HCT116 (cell line): ENCODE measurements at places on chromosomes 7 and 10.

GRCh38 chr10:102624751-102625645 lies 19.3 kb upstream of the TRIM8 start:
- DNase-seq, result no peak

DNA sequence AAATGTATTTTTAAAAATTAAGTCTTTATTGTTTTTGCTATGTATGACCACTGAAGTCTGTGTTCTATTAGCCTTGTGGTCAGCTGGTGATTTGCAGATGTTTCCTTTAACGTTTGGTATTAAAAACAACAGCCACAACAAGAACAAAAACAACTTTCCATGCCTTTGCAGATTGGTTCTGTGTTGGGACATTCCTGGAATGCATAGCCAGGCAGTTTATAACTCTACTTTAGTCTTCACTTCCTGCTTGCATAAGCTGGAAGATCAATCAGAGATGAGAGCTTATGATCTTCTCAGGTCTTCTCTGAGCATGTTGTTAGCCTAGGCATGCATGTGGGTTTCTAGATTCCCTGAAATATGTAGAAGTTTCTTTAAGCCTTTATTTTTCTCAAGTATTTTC lies 58.9 kb upstream of the SEMA3C start:
- no peak for DNase-seq

GRCh38 chr10:87860156-87860795 lies 3.1 kb downstream of the KLLN start:
- no peak for DNase-seq

DNA sequence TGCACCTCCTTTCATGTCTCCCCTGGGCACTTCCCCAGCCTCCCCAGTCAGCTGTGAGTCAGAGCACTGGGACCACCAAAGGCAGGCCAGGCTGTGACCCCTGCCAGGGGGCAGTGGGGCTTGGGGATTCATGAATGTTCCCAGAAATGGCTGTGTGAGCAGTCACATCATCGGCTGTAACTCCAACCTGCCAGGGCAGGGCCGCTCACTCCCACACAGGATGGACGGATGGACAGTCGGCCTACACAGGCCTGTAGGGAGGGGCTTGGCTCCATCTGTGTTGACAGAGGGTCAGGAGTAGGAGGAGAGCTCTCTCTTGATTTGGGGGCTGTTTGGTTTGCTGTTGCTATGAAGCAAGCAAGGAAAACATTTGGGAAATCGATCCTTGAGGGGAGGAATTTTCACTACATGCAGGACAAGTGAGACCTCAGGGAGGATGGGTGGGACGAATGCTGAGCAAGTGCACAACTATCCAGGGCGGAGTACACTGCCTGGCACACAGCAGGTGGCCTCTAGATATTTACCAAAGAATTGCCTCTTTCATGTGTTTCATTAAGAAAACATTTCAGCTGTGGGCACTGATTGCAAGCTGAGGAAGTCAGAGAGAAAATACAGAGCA lies 2.9 kb upstream of the IGFBP1 start:
- peak; percentile 16 for DNase-seq

DNA sequence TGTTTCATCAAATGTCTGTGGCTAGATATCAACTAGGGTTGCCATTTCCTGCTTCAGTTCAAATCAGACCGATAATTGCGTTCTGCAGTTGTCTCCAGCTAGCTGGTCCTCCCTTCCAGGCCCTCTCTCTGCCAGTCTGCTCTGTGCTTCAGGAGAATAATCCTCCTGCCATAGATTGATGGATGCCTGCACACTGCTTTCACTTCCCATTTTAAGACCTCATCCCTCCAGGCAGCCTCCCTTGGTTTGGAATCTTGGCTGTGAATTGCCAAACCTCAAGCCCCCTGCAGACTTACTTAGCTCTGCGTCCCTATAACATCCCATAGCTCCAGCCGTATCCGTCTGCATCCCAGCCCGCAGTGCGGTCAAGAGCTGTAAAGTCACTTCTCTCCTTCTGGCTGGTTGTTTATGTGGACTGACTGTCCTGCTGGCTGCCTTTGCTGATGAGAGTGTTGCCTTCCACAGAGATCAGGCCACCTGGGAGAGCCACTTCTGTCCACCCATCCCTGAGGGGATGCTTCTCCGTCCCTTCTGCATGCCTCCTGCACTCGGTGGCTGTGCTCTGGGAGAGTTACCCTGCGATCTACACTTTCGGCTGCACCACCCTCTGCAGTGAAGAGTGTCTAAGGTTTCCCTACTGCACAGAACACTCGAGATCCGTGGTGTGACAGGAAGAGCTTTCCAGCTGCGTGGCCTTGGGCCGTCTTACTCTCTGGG lies 22.4 kb upstream of the KLF6 start:
- DNase-seq, result no peak

- DNase-seq, result no peak
These were observed 2.8 kb downstream of the TRIL start for GRCh38 chr7:28955356-28955717.

DNA sequence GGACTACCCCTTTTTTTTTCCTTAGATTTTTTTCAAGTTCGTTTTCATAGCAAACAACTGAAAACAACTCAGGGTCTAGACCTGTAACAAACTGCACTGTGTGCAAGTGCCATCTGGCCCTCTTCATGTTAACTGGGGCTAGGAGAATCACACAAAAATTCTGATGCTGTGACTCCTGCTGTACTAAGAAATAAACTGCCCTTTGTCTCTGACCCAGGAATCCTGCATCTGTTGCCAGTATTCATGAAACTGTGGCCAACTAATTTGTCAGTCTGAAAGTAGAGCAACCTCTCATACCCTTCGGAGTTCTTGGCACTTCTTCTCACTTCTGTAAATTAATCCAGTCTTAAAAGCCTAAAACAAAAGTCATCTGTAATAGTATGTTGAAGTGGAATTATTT lies 218.4 kb upstream of the PCDH15 start:
- no peak for DNase-seq

DNA sequence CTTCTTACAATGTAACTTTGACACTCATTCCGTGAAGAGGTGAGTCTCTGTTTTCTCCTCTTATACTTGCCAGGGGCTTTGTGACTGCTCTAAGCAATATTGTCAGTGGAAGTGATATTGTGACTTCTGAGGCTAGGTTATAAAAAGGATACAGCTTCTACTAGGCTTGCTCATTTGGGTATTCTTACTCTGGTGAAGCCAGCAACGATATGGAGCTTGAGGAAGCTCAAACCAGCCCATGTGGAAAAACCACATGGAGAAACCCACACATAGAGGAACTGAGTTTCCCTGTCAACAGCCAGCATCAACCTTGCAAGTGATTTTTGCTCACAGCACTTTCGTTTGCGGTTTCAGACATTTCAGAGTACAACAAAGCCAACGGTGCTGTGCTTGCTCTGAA lies 149.6 kb upstream of the SEMA3E start:
- DNase-seq, result no peak

DNA sequence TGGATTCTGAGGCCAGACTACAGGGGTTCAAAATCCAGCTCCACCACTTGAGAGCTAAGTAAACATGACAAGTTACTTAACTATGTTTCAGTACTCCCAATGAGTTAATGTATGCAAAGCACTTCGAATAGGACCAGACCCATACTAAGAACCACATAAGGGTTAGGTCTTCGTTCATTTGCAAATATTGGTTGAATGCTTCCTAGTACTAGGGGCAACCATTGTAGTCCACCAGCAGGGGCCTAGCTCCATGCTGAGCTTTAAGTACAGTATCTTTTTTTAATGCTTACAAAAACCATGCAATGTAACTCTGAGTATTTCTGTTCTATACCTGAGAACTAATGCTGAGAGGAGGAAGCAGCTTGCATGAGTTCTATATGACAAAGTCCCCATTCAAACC lies 80.4 kb upstream of the PDE1C start:
- no peak for DNase-seq

DNA sequence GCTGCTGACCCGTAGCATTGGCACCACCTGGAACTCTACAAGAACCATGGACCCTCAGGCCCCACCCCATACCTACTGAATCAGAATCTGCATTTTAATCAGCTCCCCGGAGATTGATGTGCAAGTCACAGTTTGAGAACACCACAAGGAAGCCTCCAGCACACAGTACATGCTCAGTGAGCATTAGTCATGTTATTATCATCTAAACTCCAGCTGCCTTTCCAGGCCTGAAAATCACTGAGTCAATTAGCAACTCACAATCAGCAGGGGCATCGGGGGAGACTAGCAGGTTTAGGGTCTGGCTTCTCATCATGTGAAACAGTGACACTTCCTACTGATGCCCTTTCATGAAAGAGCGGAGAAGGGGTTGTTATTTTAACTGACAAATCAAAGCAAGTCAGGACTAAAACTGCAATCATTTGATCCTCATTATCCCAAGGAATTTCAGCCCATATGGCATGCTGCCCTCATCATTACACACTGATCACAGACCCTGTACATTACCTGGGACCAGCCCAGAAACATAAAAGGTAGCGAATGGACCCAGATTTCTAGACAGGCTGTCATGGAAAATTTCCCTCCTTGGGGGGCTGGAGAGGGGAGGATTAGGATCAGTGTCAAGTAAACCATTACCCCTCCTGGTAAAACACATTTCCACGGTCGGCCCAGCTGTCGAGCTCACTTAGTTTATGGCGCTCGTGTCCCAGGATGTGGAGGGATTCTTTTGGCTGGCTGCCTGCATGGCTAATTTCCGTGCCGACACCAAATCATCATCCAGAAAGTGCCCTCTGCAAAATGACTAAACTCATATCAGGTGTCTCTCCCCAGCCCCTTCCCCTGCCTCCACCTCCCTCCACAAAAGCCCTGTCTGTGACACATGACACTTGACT lies 122.8 kb downstream of the PRLHR start:
- no peak for DNase-seq

DNA sequence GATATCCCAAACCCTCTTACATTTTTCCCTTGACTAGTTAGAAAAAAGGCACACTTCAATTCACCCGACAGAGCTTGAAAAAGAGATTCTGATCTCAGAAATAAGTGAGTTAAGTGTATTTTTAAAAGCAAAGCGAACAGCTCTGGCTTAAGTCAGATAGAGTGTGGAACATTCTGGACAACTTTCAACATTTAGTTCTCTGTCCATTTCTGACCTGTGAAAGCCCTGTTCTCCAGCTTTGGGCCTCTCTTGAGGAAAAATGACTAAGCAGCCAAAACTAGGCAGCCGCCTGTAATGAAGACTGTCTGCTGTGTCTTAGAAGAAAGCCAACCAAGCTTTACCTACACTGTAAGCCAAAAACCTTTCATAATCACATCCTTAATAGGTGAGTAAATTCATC lies 50.5 kb downstream of the CDK6 start:
- no peak for DNase-seq

DNA sequence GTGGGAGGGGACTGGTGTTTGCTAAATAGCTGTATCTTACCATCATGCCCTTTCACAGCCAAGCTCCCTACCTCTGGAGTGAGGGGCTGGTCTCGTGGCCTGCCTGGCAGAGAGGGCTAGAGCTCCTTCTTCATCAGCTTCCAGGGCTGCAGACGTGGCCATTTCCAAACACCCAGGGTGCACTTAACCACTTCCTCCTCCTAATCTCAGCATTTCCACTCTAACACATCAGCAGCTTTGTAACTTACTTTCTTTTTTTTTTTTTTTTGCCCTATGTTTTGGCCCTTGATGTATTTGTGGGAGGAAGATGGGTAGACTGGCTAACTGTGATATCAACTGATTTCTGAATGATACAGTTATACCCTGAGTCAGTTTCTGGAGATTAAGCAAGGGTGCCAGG lies 27.4 kb downstream of the LRRC4 start:
- DNase-seq, result no peak

DNA sequence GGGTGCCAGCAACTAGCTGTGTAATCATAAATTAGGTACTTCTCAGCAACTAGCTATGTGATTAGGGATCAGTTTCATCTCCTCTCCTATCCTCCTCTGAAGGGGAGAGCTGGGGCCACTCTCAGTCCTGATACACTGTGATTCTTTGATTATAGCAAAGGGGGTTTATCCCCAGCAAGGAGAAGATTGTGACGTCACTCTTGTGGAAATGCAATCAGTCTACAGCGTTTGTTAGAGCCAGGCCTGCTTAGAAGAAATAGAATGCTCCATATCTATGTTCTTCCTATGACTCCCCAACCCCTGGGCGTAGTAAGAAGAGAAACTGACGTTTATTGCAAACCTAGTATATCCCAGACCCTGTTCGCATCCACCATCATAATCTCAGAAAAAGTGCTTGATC lies 308.2 kb downstream of the GFRA1 start:
- DNase-seq, result no peak

DNA sequence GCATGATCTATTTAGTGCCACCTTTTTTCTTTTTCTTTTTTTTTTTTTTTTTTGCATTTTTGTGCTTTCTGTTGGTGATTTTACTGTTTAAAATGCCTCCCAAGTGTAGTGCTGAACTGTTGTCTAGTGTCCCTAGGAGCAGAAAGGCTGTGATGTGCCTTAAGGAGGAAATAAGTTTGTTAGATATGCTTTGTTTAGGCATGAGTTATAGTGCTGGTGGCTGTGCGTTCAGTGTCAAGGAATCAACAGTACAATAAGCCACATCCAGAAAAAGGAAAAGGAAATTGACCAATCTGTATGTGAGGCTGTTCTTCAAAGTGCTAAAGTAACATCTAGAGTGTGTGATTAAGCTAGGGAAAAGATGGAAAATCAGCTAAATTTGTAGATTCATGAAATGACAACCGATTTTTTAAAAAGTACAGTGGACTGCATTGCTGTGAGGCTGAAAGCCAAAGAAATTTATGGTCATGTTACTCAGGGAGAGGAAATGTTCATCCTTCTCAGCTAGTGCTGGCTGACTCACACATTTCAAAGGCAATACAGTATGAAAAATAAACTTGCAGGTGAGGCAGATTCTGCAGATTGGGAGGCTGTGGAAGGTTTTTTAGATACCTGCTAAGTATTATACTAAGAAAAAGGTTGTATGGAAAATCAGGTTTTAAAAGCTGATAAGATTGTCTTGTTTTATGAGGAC lies 122.7 kb upstream of the ADCY1 start:
- no peak for DNase-seq

- no peak for DNase-seq
These were observed 1.1 kb upstream of the GALNTL5 start for GRCh38 chr7:151954866-151955820.

DNA sequence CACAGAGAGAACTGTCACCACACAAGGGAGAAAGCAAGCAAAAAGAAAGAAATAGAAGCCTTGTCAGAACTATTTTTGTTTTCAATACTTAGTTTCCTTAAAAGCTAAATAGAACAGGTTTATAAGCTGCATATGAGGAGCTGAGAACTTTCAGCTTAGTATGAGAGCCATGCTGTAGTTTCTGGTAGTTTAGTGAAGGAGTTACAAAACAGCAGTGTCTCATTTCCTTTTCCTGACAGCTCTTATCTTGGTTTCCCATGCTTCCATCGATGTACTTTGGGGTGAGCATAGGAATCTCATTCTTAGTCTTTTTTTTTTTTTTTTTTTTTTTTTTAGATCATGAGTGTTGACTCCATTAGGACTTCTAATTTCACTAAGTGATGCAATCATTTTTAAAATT lies 8.6 kb upstream of the CHRM2 start:
- DNase-seq, result no peak

- DNase-seq, result no peak
These were observed 54.8 kb downstream of the SEC23IP start for GRCh38 chr10:119947300-119947699.

DNA sequence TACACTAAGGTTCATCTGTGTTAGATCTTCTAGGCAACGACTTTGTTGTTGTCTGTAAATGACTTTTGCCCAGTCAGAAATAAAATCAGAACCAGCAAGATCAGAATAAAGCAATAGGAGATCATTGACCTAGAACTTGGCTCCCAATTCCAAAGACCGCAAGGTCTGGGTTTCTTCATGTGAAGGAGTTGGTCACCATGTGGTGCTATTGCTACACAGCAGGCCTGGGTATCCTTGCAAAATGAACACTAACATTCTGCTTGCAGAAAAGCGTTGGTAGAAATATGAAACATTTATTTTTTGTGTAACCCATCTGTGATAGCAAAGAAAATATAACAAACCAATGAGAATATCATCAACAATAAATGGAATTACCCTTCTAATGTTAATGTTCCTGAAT lies 831.0 kb downstream of the NXPH1 start:
- DNase-seq, result no peak
